ENCODE measurements at places on chromosomes 16 and 17.

GRCh38 chr17:44070455-44071197 lies at the start of gene G6PC3:
Gene G6PC3, plus strand, starts transcription at chr17:44070735. Its CDS starts 231 bp downstream, at chr17:44070966.
- peak; percentile 64 for DNase-seq

GRCh38 chr17:50631195-50631907 lies 3.3 kb upstream of the ABCC3 start:
- no peak for DNase-seq

GRCh38 chr17:31548709-31549108 lies 157.2 kb downstream of the RAB11FIP4 start:
- no peak for DNase-seq

- DNase-seq, result no peak
Observed at GRCh38 chr16:12315330-12316136, 339.0 kb downstream of the SNX29 start.

DNA sequence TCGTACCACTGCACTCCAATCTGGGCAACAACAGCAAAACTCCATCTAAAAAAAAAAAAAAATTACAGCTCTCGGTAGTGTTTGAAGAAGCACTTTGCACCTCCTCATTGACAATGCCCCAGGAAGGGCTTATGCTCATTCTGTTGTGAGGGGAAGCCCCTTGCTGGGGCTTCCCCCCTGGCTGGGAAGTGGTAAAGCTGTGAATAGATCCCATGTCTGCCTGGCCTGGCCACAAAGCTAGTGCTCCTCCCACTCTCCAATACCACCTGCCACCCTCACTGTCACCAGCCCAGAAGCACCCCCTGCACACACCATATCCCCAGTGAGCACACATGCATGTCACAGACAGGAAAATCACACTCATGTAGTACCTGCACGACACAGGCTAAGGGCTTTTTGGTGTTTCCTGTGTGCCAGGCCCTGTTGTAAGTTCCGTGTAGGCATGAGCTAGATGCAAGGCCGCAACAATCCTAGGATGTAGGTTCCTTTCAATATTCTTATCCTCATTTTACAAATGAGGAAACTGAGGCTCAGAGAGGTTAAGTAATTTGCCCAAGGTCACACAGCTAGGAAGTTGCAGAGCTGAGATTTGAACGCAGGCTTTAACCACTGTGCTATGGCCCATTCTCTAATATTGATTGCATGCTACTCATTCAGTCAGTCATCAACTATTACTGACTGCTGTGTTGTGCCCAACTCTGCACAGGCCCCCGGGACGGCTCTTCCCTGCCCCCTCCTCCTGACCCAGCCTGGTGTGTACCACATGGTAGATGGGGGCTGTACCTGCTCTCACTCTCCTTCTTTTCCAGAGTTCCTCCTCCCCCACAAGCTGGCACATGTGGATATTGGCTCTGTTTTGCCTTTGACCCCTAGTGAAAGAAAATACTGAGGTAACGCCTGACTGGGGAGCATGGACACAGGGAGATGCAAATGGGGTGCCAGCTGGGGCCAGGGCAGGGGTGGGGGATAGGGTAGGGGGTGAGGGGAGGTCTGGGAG lies 11.9 kb upstream of the COL1A1 start:
- DNase-seq, result no peak

- no peak for DNase-seq
Observed at GRCh38 chr16:57186872-57187854, 1.0 kb downstream of the RSPRY1 start.

DNA sequence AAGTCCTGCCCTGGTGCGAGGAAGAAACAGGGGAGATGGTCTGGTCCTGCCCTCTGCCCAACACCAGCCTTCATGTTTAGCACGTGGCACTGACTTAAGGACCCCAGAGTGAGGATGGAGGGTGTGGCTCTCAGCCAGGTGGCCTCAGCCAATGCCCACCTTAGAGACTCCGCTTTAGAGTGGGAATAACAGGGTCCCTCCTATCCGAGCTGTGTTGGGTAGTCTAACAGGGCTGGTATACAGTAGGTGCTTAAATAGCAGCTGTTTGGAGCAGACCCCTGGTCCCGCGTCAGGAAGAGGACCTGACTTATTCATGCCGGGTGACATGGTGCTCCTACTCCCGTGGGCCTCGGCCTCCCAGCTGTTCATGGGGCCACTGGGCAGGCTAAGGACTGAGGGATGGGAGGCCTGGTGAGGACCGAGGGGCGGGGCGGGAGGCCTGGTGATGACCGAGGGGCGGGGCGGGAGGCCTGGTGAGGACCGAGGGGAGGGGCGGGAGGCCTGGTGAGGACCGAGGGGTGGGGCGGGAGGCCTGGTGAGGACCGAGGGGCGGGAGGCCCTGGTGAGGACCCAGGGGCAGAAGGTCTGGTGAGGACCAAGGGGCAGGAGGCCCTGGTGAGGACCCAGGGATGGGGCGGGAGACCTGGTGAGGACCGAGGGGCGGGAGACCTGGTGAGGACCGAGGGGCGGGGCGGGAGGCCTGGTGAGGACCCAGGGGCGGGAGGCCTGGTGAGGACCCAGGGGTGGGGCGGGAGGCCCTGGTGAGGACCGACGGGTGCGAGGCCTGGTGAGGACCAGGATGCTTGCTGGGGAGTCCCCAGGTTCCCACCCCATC lies 7.6 kb downstream of the ZFPM1 start:
- DNase-seq, result no peak

GRCh38 chr17:76820561-76820960 lies 47.6 kb upstream of the MGAT5B start:
- no peak for DNase-seq

GRCh38 chr17:7912927-7913524 lies 3.1 kb downstream of the RNF227 start:
- no peak for DNase-seq

- no peak for DNase-seq
Observed at GRCh38 chr17:72697602-72698146, 394.8 kb downstream of the SLC39A11 start.

DNA sequence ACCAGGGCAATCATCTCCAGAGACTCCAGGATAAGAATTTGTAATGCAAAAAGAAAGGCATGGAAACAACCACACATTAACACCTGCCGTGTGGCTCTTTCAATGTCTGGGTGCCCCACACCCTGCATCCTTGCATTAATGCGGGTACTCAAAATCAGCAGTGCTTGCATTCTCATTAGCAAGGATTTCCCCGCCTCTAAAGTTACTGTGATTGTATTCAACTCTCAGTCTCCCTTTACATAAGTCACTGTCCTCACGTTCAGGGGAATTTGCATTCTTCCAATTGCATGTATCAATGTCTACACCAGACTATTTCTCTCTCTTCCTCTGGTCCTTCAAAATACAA lies 324.3 kb downstream of the FOXL1 start:
- no peak for DNase-seq

DNA sequence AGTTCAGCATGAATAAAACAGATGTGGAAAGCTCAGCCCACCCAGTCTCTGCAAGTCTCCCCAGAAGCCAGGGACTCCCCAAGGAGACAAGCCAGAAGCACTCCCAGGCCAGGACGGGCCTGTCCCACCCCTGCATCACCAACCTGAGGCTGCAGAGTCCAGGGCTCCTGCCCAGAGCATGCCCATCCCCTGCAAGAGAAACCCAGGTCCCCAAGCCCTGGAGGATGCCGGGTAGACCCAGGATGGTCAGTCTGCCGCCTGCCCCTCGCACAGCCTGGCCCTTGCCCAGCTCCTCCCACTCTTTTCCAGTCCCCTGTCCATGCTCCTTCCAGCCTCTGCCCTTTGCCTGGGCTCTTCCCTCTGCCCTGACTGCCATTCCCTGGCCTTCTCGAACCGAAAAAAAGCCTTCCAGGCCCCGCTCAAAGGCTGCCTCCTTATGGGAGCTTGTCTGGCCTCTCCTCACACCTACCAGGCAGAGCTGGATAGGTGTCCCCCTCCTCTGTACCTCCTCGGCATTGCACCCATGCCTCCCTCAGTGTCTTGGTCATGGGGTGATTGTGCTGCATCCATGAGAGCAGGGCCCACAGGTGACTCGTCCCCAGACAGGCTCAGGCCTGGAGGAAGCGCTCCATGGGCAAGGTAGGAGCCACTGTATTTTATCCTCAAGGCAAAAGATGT lies 44.8 kb downstream of the BEAN1 start:
- no peak for DNase-seq

DNA sequence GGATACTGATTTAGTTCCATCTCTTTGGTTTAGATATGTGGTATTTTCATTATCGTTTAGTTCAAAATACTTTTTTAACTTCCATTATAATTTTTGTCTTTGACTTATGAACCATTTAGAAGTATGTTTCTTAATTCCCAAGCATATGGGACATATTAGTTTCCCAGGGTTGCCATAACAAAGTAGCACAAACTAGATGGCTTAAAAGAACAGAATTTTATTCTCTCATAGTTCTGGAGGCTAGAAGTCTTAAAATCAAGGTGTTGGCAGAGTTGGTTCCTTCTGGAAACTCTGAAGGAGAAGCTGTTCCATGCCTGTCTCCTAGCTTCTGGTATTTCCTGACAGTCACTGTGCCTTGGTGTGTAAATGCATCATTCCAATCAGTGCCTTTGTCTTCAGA lies 291.5 kb upstream of the AXIN2 start:
- no peak for DNase-seq

DNA sequence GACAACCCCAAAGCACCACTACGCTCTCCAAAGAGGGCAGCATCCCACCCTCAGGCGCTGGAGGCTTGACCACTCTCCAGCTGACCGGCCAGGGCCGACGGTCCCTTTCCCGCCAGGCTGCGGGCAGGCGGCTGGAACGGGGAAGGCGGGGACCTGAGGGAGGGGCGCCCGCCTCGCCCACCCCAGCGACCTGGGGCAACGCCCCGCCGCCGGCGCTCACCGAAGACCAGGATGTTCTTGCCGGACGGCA lies 431 bp downstream of the DYNC1LI2 start:
- no peak for DNase-seq

GRCh38 chr17:83080579-83080857 lies 1.1 kb downstream of the METRNL start:
- no peak for DNase-seq

DNA sequence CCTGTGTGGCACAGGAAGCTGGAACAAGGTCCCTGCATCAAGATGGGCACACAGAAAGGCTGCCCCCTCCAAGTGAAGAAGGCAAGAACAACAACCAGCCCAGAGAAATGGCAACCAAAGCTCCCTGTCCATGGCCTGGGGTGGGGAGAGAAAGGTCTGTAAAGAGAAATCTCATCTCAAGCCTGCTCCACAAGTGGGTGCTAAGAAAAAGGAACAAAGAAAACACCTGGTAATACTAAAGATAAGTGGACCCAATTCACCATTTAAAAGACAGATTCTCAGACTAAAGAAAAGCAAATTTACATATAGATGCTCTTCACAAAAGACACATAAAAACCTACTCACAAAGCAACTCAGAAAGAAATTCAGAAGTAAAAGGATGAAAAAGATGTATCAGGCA lies 107.4 kb downstream of the PARN start:
- DNase-seq, result no peak

Measured in activated T-cell treated with anti-CD3 and anti-CD28 coated beads for 1 hour (primary cell).